ENCODE measurements at places on chromosomes 7 and 10.

DNA sequence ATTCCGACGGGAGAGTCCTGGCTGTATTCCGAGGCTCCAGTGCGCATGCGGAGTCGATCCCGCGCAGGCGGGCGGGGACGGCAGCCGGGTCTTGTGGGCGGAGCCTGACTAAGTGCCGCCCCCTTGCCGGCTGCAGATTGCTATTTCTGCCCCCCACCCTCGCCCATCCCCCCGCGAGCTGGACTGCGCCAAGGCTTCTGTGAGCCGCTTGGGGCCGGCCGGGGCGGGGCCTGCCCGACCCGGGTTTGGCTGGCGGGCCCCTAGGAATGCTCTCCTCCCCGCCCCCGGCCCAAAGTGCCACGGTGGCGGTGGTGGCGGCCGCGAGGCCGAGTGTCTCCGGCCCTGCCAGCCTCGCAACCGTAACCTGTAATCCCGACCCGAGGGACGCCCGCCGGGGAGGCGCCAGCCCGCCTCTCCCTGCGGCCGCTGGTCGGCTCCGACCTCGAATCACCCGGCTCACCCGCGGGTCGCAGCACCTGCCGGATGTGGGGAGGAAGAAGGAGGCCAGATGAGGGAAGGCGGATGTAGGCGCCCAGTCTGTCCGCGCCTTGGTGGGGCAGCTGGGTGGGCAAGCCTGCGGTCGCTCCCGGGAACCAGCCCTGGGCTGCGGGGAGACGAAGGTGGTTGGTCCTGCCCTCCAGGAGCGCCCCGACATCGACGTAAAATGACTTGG, 702 bp upstream of the KAZALD1 start:
- DNase-seq, result peak; percentile 93

- no peak for DNase-seq
Measured at GRCh38 chr7:39161903-39162302, 184.2 kb downstream of the POU6F2 start.

- DNase-seq, result no peak
Measured at GRCh38 chr7:119026391-119026790, 801.9 kb downstream of the ANKRD7 start.

- no peak for DNase-seq
Measured at GRCh38 chr10:110171032-110171431, 36.4 kb upstream of the MXI1 start.

DNA sequence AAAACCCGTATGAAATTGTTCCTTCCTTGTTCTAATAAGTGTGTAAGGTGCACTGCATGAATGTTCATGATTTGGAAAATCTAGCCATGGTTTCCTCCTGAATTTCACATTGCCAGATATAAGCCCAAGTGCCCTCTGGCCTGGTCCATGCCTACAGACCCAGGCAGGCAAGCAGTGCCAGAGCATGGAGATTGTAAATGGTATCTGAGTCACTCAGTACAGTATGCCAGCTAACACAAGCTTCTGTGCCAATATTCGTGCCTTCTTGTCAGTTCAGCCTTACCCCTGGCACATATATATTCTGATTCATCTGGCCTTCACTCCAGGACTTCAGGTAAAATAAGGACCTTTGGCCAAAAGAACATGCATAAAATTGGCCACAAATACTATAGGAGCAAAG, 38.4 kb upstream of the PDE1C start:
- no peak for DNase-seq

GRCh38 chr7:104039363-104039762, 49.9 kb upstream of the RELN start:
- no peak for DNase-seq

- DNase-seq, result no peak
Measured at GRCh38 chr7:157565201-157565626, 228.4 kb downstream of the DNAJB6 start.

GRCh38 chr10:12435348-12435747, 86.0 kb downstream of the CAMK1D start:
- no peak for DNase-seq

DNA sequence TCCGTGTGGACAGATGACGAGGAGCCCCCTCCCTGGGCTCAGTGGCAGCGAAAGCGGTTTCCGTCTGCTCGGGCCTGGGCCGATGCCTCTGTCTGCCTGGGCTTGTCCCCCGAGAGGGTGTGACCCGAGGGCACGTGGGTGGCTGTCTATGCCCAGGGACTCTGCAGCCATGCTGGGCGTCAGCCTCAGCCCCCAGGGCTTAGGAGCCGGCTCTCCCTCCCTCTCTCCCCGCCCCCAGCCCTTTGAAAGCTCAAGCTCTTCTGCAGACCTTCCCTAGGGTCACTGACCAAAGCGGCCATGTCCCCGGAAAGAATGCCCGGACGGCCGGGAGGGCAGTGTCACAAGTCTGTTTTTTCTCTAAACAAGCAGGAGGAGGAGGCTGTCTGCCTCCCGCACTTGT, 7.1 kb downstream of the MICALL2 start:
- DNase-seq, result no peak

DNA sequence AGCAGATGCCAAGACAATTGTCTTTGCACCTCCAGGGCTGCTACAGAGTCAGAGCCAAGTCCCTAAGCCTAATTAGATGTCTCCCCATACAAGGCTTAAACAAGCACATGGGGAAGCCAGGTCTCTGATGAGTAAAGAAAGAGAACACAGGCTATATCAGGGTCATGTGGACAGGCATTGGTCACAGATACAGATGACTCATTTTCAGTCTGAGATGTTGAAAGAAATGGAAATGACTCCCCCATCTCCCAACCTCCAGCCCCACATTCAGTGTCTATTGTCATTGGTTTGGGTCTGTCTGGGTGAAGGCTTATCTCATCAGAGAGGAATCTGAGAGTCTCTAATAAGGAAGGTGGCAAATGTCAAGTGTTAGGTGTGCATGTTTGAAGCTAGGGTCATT, 290.1 kb upstream of the KIAA1217 start:
- DNase-seq, result no peak

- no peak for DNase-seq
Measured at GRCh38 chr10:52050429-52051047, 263.5 kb upstream of the DKK1 start.

DNA sequence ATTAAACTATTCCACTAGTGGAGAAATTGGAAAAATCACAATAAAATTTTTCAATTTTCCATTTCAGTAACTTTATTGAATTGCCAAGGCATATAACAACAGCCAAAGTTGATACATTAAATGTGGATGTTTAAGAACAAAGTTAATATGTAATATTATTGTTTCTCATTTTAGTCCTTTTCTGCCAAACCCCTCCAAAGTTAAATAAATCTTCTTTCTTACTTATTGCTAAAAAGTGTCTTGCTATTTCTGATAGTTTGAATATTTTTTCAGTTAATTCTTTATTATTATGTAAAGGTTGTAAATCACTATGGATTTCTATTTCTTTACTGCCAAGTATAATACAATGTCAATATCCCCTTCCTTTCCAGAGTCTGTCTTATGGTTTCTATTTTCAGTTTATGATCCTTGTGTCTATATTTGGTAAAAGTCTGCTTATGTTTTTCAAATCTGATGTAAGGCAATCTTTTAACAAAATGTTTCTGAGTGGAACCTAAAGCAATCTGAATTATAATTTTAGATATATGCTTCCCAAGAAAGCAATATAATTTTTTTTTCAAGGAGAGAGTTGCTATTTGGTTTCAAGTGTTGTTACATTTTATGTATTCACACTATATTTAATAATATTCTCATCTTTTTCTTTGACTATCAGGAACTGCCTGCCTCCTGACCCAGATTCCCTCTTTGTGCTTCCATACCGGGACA, 80.3 kb upstream of the RHOBTB1 start:
- no peak for DNase-seq

DNA sequence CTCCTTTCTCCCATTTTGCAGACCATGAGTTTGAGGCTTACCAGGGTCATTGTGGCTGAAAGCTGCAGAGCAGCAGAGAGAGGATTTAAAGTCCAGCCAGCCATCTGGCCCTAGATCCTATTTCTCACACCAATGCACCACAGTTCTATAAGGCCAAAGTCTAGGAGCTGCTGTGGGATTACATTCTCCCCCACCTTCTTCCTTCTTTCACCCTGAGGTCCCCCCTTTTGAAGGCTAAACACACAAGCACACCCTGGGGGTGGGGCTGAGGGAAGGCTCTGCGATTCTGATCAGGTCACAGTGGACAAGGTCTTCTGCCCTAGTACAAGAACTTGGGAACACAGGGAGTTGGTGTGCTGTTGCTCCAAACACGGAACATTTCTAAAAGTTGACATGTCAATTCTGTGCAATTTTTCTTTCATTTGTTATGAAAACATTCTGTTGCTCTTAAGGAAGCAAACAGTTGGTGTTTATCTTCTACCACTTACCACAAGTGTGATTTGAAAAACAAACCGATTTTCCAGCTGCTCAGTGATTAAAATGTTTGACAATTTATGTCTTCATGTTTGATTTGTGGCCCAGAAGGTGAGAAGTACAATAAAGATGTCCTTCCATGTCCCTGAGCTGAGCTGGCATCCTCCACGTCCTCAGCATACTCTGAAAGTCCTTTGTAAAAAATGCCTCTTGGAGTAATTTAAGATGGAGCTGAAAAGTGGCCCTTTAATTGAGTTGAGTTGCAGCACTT, 271.6 kb upstream of the PPP2R2D start:
- DNase-seq, result no peak

GRCh38 chr7:87345962-87346371, 503 bp downstream of the CROT start:
- DNase-seq, result no peak

DNA sequence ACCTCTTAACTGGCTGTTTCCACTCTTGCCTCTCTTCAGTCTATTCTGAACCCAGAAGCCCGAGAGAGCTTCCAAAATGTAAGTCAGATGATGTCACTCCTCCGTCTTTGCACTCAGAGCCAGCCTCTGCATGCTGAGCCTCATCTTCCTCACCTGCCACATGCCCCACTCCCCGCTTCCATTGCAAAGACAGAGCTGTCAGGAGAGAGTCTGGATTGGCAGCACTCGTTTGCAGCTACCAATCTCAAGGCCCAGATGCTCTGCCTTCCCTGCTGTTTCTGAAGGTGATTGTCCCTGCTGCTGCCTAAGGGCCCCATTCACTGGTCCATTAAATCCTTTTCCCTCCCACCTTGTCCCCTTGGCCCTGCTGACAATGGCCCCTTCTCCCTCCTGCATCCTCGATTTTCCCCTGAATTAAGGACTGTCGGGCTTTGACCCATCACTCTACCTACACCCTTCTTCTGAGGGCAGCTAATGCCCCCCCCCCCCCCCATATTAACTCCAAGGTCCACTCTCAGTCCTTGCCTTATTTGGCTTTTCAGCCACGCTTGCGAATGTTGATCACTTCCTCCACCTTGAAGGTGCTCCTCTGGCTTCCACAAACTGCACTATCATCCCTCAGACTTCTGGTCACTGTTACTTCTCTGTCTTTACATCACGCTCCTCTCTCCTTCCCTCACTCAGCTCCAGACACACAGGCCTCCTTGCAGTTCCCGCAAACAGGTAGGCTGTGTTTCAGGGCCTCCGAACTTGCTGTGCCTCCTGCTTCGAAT, 98.5 kb downstream of the CHN2 start:
- DNase-seq, result peak; percentile 22

DNA sequence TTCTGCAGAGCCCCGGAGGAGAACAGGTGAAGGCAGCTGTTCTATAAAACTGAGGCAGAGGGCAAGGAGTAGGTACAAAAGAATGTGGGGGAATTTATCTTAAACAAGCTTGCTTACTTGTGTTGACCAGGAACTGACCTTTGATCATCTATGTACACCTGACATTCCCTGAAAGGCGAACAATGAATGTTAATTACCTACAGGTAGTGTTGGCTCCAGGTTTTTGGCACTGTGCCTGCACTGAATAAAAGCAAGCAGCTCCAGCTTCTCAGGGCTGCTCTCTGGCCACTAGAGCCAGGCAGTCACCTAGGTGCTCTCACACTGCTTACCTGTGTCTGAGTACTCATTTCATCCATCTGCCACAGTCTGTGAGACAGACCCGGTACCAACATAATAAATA, 87.0 kb downstream of the RAPGEF5 start:
- DNase-seq, result no peak

DNA sequence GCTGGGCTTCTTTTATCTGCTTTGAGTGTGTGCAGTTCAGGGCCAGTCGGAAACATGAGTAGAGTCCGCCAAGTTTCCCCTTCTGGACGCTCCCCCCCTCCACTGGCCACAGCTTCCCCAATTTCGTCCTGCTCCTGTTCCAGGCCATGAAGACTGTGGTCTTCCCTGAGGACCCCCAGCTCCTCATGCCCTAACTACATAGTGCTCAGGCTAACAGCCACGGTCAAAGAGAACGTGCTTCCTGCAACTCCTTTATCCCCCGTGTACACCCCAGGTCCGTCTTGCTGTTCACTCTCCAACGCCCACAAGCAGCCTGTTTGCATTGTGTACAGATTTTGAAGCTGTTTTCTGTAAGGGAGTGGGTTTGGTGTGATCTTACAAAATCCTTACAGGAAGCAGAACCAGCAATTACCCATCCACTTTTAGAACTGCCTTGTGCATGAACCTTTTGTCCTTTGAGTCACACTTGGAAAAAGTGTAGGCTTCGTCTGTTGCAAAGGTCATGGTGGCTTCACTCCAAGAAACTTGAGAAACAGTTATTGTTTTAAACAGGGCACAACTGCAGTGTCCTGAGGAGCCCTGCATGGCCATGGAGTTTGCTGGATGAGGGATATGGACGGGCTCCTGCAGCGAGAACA, 77.0 kb upstream of the FAM20C start:
- DNase-seq, result no peak
